ENCODE measurements at places on chromosomes 13 and 19.

- no peak for DNase-seq
Observed at GRCh38 chr19:35525873-35526272, 2.2 kb downstream of the SBSN start.

DNA sequence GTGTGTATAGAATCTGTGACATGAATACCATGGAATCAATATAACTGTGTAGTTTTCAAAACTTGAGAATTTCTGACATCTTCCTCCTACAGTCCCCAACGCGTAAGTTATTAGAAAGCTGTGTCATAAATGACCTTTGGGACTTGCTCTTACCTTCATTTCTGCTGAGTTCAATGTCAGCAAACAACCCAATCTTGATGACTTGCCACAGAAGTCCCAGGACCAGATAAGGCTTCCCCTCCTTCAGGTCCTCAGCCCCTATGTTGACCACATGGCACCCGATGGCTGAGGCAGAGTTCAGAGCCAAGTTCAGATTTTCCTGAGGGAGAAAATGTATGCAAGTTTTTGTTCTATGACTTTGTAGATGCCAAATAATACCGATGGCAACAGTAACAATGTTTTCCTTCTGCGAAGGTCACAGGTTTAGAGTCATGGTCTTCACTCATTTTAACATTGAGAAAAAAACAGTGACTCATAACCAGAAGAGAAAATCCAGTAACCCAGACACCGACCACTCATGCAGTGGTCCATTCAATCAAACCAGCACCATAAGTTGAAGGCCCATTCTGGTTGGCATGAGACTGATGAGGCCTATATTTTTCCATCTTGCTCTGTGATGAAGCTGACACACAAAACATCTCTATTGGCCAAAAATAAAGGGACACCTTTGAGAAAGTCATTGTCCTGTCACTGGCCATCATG is 29.2 kb downstream of the LCP1 start:
- no peak for DNase-seq

DNA sequence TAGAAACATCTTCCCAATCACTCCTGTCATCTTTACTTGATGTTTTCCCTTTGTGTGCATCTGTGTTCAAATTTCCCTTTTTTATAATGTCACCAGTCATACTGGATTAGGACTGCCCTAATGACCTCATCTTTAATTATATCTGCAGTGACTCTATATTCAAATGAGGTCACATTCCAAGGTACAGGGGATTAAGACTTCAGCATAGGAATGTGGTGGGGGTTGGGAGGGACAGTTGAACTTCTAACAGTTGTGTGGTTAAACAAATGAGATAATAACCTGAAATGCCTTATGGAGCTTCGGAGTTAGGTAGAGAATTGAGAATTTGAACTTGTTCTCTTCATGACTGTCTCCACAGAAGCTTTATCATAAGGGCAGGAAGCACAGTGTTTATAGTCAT is 23.0 kb downstream of the PAN3 start:
- peak; percentile 75 for DNase-seq

GRCh38 chr19:18478545-18479311 is 40.8 kb upstream of the ISYNA1 start:
- peak; percentile 81 for DNase-seq

- DNase-seq: no peak
Observed at GRCh38 chr19:57088133-57088532, 31.7 kb upstream of the USP29 start.

DNA sequence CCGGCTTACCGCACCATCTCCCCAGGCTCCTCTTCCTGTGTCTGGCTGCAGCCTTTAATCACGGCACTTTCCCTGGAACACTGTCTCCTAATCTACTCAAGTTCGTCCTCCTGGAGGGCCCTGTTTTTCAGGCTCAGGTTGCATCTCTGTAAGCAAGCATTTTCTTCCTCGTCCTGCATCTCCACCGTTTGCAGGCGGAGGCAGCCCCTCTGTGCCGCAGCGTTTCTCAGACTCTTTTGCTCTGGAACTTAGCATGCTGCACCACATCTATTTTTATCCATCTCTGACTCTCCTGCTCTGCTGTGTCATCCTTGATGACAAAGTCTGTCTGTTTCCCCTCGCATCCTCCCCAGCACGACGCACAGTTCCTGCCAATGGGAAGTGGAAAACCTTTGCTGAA is 117.5 kb downstream of the ATP8A2 start:
- DNase-seq: no peak

- peak; percentile 81 for DNase-seq
Observed at GRCh38 chr19:1025960-1026782, at the start of gene CNN2. TSS of gene CNN2 (plus strand) at chr19:1026608. CDS start at chr19:1026662, 54 bp downstream.

GRCh38 chr19:51375504-51376221 is 3.2 kb upstream of the NKG7 start:
- DNase-seq: peak; percentile 34

DNA sequence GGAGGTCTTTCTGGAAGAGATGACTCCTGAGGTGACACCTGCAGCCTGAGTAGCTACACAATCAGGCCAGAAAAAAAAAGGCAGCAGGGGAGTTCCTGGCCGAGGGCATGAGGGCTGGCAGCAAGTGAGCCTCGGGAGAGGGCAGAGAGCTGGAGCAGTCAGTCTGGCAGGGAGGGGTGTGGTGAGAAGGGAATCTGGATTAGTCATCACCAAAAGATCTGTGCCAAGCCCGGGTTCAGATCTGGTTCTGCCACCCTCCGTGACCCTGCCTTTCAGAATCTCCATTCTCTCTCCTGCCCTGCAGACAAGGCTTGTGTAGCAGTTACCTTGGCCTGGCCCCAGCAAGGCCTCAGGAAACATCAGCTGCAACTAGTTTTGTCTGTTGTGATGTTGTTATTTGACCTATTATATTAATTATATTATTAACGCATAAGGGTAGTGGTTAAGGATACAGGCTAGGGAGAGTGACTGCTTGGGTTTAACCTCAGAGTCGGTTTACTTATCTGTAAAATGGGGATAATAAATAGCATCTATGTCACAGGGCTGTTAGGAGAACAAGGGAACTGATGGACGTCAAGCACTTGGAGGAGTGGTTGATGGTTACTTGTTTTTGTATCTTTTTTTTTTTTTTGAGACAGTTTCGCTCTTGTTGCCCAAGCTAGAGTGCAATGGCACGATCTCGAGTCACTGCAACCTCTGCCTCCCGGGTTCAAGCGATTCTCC is 2.7 kb upstream of the CAPNS1 start:
- DNase-seq: peak; percentile 70

DNA sequence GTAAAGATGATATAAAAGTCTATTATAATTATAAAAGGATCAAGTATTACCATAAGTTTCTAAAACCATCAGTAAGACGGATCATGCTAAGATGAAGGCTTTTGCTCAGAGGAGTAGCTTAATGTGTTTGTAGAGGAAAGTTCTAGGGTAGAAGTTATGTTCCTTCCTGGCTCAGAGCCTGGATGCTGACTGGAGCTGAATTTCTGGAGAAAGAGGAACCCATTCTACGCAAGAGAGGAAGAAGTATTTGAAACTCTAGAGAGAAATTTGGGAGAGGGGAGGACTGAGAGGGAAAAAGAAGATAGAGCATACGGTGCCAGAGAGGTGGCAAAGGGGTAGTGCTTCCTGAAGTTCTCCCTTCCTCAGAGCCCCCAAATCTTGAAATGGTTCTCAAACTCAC is 51.4 kb upstream of the SGCG start:
- DNase-seq: no peak

- peak; percentile 35 for DNase-seq
Observed at GRCh38 chr19:10368101-10368803, 12.1 kb downstream of the TYK2 start.

DNA sequence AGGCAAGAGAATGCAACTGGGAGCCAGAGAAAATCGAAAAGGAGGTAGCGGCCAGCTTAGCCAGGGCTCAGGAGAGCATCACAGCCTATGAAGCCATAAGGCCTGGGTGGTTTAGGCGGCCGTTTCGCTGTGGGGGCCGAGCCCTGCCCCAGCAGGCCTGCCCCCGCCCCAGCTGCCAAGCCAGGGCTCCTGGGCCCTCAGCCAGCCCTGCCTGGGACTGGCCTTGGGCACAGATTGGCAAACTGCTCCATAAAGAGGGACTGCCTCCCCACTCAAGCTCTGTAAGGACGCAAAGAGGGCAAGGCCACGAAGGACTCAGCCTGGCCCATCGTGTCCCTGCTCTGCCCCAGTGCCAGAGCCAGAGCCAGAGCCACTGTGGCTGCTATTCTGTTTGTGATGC is 10.2 kb downstream of the ZNF653 start:
- no peak for DNase-seq

DNA sequence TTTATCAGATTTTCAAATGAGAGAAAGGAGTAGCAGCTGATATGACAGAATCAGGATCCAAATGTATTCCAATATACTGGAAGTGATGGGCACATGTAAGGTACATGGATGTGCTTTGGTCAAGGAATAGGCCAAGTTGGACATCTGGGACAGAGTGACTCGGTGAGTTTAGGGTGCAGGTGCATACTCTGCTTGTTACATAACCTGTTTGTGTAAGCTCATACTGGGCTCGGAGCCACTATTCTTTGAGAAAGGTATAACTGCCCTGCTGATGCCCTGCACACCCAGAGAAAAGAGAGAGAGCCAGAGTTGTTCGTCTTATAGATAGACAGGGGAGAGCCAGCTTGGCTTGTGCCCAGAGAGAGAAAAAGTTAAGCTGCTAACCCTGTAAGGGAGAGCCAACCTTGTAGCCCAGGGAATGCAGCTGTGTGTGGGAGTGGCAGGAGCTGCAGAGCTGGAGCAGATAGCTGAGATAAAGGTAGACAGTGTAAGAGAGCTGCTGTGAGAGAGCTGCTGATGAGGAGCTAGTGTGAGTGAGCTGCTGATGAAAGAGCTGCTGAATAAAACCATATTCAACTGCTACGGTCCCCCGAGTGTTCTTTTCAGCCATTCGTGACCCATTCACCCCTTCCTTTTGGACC is 40.7 kb upstream of the N4BP2L1 start:
- peak; percentile 77 for DNase-seq

DNA sequence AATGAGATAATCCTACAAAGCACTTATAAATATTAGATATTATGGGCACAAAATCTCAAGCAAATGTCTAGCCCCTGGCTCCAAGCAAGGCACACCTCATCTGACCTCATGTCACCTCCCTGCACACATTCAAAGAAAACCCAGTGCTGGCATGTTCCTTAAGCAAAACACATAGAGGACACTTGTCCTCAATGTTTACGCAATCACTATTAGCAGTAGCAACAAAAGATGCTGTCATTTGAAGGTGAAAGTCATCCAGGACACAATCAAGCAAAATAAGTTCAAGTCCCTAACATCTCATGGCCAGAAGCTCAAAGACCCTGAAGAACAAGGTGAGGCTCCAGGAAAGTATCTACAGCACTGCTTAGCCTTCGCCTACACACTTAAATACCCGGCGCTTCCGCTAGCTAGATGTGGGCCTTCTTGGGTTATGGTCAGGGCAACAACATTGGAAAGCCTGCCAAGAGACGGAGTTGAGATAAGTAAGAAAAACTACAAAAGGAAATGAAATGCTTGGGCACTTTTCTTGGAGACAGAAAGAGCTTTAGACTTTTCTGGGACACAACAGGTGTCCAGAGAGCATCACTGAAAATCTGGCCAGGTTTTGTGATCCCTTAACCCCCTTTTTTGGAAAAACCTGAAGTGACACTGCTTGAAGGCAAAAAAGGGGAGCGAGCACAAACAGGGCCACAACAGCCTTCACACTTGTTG is 85.7 kb downstream of the FOXO1 start:
- no peak for DNase-seq

GRCh38 chr13:24097064-24097463 is 63.5 kb upstream of the SPATA13 start:
- DNase-seq: peak; percentile 6

GRCh38 chr13:28527629-28528028 is 32.7 kb upstream of the FLT1 start:
- DNase-seq: peak; percentile 51

DNA sequence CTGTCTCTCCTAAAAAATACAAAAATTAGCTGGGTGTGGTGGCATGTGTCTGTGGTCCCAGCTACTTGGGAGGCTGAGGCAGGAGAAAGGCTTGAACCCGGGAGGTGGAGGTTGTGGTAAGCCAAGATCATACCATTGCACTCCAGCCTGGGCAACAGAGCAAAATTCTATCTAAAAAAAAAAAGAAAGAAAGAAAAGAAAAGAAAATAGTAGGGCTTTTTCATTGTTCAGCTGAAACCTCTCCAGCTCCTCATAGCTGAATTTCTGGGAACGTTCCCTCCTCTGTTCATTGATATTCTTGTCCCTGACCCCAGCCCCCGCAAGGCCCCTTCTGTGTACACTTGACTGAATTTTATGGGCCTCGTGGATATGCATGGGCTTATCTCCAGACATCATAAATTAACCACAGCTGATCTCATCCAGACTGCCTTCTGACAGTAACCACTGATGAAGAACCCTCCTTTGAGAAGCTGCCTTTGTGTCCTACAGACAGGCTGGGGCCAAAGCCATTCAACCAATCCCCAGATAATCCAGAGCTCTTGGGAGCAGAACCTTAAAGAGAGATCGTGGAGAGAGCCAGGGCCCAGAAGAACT is at the start of gene ELSPBP1:
TSS of gene ELSPBP1 (plus strand) at position 424 of the 594 bp plus-strand sequence. CDS start 14,036 bp downstream, outside the sequence.
- DNase-seq: no peak

DNA sequence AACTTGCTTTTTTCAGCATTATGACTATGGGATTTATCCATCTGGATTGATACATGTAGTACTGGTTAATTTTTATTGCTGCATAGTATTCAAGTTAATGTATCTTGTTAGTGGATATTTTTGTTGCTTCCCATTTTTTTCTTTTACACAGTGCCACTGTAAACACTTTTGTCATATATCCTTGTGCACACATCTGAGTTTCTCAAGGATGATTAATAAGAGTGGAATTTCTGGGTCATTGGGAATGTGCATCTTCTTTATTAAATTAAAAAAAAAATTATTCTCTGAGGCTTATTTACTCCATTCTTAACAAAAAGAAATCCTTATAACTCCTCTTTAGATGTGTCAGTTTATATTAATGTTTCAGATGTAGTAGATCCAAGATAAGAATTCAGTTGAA is 27.3 kb downstream of the B3GLCT start:
- DNase-seq: no peak

DNA sequence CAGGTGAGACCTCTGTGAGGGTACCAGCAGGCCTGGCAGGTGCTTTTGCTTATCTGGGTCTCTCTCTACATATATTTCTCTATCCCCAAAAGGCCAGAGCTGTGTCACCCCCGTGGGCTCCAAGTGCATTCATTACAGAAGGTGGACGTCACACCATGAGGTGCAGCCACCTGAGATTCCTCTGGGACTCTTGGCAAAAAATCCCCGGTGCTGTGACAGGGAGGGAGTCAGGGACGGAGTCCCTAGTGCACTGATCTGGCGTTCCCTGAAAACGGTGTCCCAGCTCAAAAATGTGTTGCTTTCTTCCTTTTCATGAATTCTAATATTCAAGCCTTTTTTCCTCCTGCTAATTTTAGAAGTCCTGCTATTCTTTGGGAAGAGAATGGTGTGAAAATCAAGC is 13.5 kb downstream of the TSHZ3 start:
- no peak for DNase-seq

GRCh38 chr19:38693380-38694223 is 46.2 kb downstream of the ACTN4 start:
- peak; percentile 86 for DNase-seq

DNA sequence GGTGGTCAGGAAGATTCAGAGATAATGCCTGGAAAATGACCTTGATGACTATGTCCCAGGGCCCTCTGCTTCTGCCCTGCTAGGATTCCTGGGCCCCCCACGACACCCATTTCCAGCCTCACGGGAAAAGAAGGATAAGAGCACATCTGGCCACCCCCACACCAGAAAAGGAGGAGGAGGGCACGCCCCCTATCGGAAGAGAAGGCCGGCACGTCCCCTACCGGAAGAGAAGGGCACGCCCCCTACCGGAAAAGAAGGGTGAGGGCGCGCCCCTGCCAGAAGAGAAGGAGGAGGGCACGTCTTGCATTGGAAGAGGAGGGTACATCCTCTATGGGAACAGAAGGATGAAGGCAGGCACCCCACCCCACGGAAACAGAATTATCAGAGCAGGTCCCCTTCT is 84.3 kb downstream of the IER2 start:
- peak; percentile 84 for DNase-seq
